ENCODE measurements at places on chromosomes 16 and 17.

- DNase-seq, result no peak
Observed at GRCh38 chr17:79241616-79242015, 167.0 kb downstream of the ENGASE start.

- no peak for DNase-seq
Observed at GRCh38 chr17:3681565-3681964, 13.0 kb downstream of the EMC6 start.

DNA sequence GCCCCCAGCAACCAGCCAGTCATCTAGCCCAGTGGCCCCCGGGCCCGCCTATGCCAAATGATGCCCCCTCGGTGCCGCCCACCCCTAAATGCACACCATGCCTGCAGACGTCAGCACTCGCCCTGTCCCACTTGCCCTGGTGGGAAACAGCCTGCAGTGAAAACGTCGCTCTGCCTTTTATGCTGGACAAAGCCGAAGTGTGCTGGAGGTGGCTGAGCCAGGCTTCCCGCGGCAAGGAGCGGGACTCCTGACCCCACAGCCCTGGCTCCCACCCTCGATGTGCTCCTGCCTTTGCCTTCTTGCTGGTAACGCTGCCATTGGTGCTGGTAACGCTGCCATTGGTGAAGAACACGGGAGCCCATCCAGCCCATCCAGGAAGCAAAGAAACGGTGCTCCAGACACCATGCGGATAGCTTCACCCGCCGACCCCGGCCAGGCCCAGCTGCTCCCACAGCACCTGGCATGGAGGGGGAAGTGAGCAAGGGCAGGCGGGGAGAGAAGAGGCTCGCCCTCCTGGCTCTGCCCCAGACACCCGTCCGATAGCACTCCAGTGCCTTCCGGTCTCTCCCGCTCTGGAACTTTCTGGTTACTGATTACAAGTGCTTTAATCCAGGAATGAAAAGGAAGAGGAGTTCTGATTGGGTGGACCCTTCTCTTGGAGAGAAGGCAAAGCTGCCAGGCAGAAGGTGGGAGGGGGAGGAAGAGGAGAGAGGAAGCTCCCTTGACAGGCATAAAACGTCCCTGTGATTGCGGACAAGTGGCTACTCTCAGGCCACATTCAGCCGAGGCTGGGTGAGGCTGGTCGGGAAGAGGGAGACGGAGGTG is 4.0 kb upstream of the BAIAP2 start:
- DNase-seq, result no peak

GRCh38 chr17:36127911-36128310 is 24.3 kb downstream of the CCL4 start:
- DNase-seq, result no peak

GRCh38 chr16:46862555-46863447 is 21.4 kb upstream of the GPT2 start:
- DNase-seq, result no peak

DNA sequence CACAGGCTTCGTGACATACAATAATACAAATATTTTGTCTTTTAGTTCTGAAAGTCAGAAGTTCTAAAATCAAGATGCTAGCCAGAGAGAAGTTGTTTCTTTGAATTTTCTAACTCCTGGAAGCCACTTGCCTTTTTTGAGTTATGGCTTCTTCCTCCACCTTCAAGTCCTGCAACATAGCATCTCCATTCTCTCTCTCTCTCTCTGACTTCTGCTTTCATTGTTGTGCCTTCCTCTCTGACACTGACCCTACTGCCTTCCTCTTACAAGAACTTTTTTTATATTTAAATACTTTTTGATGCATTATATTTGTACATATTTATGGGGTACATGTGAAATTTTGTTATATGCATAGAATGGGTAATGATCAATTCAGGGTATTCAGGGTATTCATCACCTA is 205.9 kb downstream of the MAP2K6 start:
- no peak for DNase-seq

GRCh38 chr17:42698736-42699414 is 16.5 kb downstream of the CNTNAP1 start:
- DNase-seq, result peak; percentile 78

DNA sequence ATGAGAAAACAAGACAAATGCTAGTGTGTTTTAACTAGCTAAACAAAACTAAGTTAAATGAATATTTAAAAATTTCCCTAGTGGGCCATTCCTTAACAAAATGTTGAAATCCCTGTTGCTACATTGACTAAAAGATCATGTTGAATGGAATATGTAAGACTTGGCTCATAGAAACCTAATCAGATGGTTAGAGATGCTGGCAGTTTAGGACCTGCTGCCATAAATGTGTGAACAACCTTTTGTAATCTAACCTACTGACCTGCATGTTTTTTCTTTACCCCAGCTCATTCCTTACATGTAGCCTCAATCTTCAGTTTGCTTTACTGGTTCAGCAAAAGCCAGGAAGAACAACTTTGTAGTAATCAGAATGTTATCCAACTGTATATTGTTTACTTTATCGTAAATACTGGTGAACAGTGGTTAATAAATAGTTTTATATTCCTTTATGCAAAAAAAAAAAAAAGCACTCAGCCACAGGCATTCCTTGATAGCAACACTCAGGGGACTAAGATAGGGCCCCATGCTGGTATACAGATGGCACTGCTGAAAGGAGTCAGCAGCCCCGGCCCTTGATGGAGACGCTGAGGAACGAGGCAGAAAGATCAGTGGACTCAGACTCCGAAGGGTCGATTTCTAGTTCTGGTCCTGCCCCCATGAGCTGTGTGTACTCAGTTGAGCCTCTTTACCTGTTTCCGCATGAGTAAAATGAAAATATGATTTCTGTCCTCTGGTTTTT is 78.2 kb downstream of the MARF1 start:
- DNase-seq, result no peak

- no peak for DNase-seq
Observed at GRCh38 chr17:42530952-42531454, 5.0 kb upstream of the NAGLU start.

DNA sequence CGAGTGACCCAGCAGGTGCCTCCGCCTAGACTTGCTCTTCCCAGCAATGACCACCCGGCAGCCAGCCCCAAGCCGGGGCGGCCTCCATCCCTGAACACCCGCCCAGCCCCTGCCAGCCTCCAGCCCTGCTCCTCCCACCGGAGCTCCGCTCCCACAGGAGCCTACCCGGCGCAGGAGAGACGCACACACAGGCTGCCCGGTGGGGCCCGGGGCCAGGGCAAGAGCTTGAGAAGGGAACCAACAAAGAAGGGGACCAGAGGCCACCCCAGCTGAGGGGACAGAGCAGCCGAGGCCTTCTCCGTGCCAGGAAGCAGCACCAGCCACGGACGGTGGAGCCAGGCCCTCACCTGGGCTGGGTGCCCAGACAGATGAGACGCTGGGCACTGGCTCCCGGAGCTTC is 13.8 kb downstream of the PKD1 start:
- no peak for DNase-seq

- DNase-seq, result no peak
Observed at GRCh38 chr17:73650140-73650539, 5.9 kb upstream of the SDK2 start.

- DNase-seq, result no peak
Observed at GRCh38 chr16:53078247-53078646, 23.5 kb downstream of the CHD9 start.

DNA sequence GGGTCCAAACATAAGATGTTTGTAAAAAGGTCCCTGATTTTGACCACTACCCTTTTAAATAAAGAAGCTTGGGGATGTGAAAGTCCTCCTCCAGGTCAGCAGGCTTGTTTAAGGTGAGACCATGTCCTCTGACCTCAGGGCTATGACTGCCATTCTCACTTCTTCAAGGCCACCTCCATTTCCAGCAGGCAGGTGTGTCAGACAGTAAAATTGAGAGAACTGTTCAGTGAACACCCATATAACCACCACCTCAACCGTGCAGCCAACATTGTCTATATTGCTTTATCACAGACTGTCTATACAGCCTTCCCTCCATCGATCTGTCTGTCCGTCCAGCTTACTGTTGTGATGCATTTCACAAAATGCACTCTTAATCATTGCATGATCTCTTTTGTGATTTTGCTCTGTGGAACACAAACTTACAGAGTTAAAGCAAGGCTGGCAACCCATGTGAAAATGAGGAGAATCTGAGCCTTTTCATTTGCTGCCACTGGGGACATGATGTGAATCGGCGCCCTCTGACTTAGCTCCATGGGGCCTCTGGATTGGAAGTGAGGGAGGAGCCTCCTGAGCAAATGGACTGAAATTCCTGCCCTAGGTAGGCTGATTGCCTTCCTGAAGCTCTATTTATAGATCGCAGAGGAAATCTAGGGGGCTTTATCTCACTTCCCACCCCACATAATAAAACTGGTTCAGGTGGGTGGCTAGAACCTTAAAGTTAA is 53.8 kb downstream of the ZNRF1 start:
- DNase-seq, result no peak

GRCh38 chr17:79798299-79799173 is 1.7 kb upstream of the CBX8 start:
- no peak for DNase-seq

DNA sequence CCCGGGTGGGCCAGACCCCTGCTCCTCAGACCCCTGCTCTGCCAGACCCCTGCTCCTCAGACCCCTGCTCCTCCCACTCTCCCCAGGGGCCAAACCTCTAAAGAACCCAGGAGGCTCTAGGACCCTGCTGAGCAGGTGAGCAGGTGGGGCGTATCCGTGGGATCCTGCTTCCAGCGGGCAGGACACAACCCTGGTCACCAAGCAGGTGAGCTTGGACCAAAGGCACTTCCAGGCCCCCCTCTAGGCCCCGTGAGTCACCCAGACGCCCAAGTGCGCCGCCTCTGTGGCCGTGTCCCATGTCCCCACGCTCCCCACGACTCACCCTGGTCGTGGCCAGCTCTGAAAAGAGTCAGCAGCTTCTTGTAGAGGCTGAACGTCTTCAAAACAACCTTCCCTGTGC is 5.0 kb downstream of the CYBC1 start:
- DNase-seq, result no peak

DNA sequence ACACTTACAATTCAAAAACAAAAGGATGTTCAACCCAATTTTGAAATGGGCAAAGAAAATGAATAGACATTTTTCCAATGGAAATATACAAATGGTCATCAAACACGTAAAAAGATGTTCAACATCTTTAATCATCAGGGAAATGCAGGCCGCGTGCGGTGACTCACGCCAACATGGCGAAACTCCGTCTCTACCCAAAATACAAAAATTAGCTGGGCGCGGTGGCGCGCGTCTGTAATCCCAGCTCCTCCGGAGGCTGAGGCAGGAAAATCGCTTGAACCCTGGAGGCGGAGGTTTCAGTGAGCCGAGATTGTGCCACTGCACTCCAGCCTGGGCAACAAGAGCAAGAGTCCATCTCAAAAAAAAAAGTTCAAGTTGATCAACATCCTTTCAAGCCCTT is 1.8 kb upstream of the CLUAP1 start:
- no peak for DNase-seq

GRCh38 chr17:58113947-58114346 is 30.7 kb downstream of the DYNLL2 start:
- no peak for DNase-seq

- no peak for DNase-seq
Observed at GRCh38 chr17:7834542-7834956, 532 bp downstream of the KDM6B start.

DNA sequence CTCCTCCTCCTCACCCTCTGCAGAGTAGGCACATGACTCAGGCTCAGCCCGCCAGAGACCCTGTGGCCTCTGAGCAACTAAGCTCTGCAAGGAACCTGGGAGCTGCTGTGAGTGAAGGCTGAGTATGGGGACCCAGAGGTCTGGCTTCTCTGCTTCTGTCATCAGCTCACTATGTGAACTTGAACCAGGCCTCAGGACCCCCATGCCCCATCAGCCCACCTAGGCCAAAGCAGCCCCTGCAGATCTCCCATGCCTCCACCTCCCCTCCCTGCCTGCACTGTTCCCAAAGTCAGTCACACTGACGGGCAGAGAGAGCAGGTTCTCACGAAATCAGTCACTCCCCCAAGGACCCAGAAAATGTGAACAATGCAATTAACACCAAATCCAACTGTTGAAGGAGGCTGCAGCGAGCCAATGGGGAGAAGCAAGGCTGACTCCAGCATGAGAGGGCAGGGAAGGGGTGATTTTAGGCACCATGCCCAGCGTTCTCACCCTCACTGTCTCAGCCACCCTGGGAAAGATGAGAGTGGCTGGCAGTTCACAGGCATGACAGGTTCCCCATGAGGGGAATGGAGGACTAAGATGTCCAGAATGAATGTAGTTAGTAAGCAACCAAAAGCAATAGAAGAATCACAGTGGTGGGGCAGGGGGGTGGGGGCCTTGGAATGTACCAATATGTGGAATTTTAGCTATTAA is 60.6 kb downstream of the BEAN1 start:
- DNase-seq, result no peak

GRCh38 chr17:73770849-73771229 is 126.6 kb upstream of the SDK2 start:
- no peak for DNase-seq

DNA sequence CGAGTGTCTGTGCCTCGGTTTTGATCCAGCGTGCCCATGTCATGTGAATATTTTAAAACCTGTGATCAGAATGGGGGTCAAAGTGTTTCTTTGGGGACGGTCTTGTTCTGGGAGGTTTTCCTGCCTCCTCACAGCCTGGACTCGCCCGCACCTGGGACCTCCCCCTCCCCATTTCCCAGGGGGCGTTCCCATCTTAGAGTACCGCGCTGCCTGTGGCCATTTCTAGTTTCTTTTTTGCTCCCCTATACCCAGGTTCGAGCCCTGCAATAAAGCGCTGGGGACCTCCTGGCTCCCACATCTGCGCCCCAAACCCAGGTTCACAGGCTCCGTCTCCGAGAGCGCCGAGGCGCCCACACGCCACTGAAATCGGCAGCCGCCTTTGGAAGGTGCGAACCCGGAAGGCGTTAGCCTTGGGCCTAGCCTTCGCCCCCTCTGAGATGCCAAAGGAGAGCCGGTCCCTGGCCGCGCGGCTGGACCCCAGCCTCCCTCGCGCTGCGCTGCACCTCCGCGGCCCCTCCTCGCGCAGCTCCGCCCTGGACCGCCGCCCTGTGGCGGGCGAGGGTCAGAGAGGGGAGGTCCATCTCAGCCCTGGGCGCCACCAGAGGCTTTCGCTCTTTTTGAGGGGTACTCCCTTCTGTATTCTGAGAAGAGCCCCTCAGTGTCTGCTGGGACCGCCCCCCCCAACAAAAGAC is 1.7 kb downstream of the KCNJ12 start:
- no peak for DNase-seq

- peak; percentile 4 for DNase-seq
Observed at GRCh38 chr16:1188432-1189189, 35.7 kb downstream of the CACNA1H start.

- no peak for DNase-seq
Observed at GRCh38 chr16:81329947-81330346, 15.2 kb downstream of the GAN start.

DNA sequence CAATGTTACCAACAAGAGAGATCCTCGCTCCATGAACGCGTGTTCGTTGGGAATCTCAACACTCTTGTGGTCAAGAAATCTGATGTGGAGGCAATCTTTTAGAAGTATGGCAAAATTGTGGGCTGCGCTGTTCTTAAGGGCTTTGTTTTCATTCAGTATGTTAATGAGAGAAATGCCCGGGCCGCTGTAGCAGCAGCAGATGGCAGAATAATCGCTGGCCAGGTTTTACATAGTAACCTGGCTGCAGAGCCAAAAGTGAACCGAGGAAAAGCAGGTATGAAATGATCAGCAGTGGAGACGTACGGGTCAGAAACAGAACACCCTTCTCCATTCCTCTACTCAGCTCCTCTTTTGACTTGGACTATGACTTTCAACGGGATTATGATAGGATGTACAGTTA is 13.3 kb downstream of the SOCS1 start:
- no peak for DNase-seq

- no peak for DNase-seq
Observed at GRCh38 chr16:28984619-28985135, at the start of gene LAT. Gene LAT, plus strand, starts transcription at chr16:28985052. Its CDS starts 366 bp downstream, at chr16:28985418.

- DNase-seq, result no peak
Observed at GRCh38 chr16:1220098-1220728, 4.9 kb downstream of the TPSG1 start.
